ENCODE measurements at places on chromosomes 2 and 18.

DNA sequence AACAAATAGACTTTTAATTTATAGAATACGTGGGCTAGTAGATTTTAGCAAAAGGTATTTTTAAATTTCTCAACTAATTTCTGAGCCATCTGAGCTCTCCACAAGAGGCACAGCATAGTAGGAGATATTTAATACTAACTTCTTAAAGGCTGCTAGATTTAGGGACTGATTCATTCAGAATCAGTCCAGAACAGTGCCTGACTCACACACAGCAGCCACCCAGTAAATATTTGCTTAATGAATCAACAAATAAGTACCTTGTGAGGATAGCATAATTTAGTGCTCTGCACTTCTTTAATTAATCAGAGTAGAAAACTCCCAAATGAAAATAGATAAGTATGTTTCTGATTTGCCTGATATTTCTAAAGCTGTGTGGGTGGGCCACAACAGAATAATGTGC, 35.6 kb upstream of the SYT4 start:
- DNase-seq: no peak

GRCh38 chr18:11962597-11962996, 18.7 kb upstream of the IMPA2 start:
- no peak for DNase-seq

GRCh38 chr2:136022396-136023146, 37.1 kb upstream of the DARS1 start:
- DNase-seq: no peak

- DNase-seq: no peak
These were observed 108.9 kb upstream of the ITGA4 start for GRCh38 chr2:181348107-181348837.

GRCh38 chr2:172056293-172056692, 29.0 kb upstream of the DLX1 start:
- DNase-seq: no peak

GRCh38 chr2:43011158-43011491, 215.3 kb downstream of the ZFP36L2 start:
- DNase-seq: no peak

- DNase-seq: no peak
These were observed 295.4 kb downstream of the CELF4 start for GRCh38 chr18:37270038-37270665.

Data from NCI-H1694 (cell line).